CD4-positive, alpha-beta memory T cell (primary cell): ENCODE measurements at places on chromosomes 1 and 21.

DNA sequence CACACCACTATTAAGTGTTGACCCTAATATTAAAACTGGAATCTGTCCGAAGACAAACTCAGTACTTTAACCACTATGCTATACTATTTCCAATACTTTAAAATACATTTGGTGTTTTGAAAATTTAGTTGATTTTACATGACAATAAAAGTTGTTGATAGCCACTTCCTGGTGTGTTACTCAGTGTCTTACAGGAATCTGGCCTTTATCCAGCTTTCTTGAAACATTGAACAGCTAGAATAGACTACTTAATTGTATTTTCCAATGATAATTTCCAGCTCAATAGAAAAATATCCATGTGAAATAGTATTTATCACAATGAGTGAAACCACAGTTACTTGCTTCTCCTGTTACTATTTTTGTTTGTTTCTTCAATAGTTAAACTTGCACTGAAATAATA lies 369.6 kb upstream of the ADGRL4 start:
- no peak for DNase-seq

DNA sequence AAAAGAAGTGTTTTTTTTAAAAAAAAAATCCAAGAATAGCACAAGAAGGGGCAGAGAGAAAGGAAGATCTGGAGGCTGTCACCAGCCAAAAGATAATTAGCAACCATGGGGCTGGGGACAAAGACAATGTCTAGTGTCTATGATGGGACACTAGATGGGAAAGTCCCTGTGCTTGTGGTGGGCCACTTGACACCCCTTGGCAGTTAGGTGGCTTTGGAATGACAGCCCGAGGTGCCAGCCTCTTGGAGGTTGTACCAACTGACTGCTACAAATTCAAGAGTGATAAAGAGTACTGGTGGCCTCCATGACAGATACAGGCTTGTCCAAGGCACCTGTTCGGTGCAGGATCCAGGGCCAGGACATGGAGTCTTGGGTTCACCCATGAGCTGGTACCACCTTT lies 21.6 kb downstream of the ATP2B4 start:
- DNase-seq = no peak

DNA sequence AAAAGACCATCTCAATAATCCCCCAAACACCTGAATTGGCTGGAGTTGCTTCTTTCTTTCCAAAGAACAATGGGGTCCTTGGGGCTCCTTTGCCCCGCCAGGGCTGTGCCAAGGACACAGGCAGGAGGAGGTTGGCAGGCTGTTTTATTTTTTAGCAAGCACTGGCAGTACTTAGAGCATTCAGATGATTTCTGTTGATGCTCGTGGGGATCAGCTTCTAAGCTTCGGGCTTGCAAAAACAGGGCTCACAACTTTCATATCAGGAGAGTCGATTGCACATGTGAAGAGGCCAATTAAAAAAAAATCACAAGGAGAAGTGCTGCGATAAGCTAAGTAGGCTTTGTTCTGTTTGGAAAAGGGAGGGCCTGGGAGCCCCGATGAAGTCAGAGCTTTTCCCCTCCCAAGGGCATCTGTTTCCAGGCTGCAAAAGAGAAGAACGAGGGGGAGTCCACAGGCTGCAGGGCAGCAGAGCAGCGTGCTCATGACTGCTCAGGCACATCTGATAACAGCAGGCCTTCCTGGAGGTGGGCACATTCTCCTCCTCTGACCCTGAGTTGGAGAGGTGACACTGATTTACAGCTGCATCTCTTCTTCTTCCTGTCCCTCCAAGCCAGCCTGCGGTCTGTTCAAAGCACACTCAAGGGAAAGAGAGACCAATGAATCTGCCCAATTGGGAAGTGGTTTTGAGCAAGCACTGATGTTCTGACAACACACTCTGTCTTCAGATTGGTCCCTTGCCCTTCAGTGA lies 27.3 kb upstream of the BCAR3 start:
- no peak for DNase-seq

DNA sequence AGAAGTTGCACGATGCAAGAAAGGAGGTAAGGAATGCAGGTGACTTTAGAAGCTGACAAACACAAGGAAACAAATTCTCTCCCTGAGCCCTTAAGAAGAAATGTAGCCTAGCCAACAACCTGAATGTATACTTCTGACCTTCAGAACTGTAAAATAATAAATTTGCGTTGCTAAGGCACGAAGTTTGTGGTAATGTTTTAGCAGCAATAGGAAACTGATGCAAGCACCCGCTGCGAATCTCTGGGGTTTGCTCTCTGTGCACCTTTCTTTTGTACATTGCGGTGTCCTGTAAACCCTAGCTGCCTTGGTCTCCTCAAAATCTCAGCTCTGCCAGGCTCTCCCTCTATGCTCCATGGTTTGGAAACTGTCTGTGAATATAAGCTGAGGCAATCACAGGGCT lies 15.1 kb downstream of the CD53 start:
- no peak for DNase-seq

DNA sequence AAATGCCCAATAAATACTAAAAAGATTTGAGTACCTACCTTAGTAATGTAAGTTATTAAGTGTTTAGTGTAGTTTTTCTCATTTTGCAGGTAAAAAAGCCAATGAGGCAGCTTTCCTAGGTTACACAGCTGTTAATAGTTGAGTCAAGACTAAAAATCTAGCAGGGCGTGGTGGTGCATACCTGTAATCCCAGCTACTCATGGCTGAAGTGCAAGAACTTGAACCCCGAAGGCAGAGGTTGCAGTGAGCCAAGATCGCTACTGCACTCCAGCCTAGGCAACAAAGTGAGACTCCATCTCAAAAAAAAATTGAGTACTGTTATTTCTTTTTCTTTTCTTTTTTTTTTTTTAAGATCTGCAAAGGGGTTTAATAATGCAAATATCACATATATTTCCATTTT lies 7.7 kb downstream of the YBX1 start:
- DNase-seq = no peak
